ENCODE measurements at places on chromosomes 12 and 14. TPM values are rescaled to one million over a fixed set of nuclear protein-coding genes. Genes with fewer than 3 reads are reported as not detected.

GRCh38 chr14:97282210-97283004 is 485.2 kb downstream of the VRK1 start:
- H3K4me3 ChIP-seq: no peak overlapping the region
- H3K27ac ChIP-seq: no peak overlapping the region
- H3K36me3 ChIP-seq: no peaks in the 10 kb centered on the region
- no peaks in the 10 kb centered on the region for H3K4me1 ChIP-seq
- DNase-seq: no peak

PFDN5 gene
- total RNA-seq: 297 TPM

- H3K27me3 ChIP-seq: no peaks in the 10 kb centered on the region
- no peaks in the 10 kb centered on the region for H3K4me1 ChIP-seq
- no peak for DNase-seq
- no peak overlapping the region for H3K4me3 ChIP-seq
These were observed 30.8 kb downstream of the GPR19 start for GRCh38 chr12:12665194-12665593.

DNA sequence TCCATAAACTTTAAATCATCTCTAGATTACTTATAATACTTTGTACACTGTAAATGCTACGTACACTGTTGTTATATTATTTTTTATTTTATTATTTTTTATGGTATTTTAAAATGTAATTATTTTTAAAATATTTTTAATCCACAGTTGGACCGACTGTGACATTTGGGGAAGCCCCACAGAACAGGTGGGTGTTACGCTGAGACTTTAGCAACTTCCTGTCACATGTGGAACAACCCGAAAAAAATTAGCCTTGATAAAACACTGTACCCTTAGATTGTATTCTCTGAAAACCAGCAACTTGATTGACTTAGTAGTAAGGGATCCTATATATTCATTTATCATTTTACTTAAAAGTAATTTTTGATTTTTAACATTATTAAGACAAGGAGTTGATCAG is 1755.7 kb upstream of the SEL1L start:
- no peaks in the 10 kb centered on the region for H3K36me3 ChIP-seq
- H3K4me1 ChIP-seq: peaks cover 10% of the 10 kb centered on the region
- no peak overlapping the region for H3K4me3 ChIP-seq
- 0 out of 2 replicates have a peak overlapping the region, but pooled peaks have one; percentile 10 for H3K27ac ChIP-seq
- no peak for DNase-seq

- no peaks in the 10 kb centered on the region for H3K36me3 ChIP-seq
- no peak overlapping the region for H3K27ac ChIP-seq
- H3K4me3 ChIP-seq: no peak overlapping the region
- no peak for DNase-seq
These were observed 16.4 kb downstream of the ACVRL1 start for GRCh38 chr12:51923506-51924365.

GRCh38 chr14:50014809-50015430 is 101.5 kb downstream of the VCPKMT start:
- H3K36me3 ChIP-seq: no peaks in the 10 kb centered on the region
- no peak for DNase-seq
- H3K27me3 ChIP-seq: no peaks in the 10 kb centered on the region
- H3K4me3 ChIP-seq: no peak overlapping the region

DNA sequence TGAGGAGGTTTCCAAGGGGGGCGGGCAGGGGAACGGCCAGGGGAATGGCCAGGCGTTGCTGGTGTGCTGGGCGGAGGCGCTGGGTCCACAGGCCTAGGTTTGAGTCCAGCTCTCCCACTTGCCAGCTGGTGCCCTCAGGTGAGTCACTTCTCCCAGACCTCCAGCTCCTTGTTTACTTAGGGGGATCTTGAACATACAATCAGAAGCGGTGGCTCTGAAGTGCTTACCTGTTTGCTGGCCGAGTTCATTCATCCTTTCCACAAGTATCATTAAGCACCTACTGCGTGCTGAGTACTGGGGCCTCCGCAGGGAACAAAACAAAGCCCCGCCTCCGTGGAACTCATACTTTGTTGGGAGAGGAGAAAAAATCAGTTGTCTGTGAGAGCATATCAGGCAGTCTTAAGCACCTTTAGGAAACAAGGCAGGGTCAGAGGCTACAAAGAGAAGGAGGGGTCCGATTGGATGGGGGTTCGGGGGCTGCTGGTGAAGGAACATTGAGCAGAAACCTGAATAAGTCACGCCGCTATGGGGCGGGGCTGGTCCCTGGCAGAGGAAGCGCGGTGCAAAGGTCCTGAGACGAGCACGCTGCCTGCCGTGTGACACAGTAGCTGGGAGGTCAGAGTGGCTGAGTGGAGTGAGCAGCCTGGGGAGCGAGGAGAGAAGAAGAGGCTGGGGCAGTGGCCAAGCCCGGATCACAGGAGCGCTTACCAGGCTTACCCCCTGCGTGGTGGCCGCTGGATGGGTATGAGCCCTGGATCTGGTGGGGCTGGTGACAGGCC is 15.1 kb downstream of the MVK start:
- H3K36me3 ChIP-seq: peaks cover 1% of the 10 kb centered on the region
- H3K27ac ChIP-seq: no peak overlapping the region
- H3K27me3 ChIP-seq: no peaks in the 10 kb centered on the region
- no peak for DNase-seq
- H3K4me1 ChIP-seq: peaks cover 10% of the 10 kb centered on the region
